ENCODE measurements at places on chromosomes 4 and X.

GRCh38 chr4:185118876-185119275 is 24.2 kb upstream of the SLC25A4 start:
- no peak for DNase-seq

DNA sequence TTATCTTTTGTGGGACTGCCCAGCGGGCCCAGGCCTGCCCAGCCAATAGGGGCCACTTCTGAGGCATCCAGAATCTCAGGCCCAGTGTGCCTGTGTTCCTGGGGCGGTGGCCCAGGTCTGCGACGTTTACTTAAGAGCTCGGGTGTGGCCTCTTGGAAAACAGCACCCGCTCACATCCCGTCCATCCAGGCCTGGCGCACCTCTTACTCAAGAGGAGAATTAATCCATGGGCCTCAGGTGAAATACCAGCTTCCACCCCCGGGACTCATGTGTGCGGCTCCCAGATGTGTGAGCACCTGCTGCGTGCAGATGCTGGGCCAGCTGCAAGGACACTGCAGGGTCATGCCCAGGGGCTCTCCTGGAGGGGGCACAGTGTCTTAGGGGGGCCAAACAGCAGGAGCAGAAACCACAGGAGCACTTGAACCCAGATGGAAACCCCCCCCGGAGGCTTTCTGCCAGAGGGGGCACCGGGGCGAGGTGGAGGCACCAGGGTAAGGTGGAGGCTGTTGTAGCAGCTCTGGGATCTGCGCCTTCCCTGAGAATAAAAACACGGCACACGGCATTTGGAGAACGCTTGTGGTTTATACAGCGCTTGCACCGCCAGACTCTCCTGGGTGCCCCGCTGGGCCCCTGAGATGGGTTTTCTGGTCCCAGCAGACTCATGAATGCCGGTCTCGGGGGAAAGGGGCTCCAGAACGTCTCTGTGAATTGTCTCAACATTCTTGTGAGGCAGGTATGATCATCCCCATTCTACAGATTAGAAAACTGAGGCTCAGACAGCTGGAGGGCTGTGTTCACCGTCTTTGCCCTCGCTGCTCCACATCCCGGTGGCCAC is 2.8 kb downstream of the PSAPL1 start:
- no peak for DNase-seq

DNA sequence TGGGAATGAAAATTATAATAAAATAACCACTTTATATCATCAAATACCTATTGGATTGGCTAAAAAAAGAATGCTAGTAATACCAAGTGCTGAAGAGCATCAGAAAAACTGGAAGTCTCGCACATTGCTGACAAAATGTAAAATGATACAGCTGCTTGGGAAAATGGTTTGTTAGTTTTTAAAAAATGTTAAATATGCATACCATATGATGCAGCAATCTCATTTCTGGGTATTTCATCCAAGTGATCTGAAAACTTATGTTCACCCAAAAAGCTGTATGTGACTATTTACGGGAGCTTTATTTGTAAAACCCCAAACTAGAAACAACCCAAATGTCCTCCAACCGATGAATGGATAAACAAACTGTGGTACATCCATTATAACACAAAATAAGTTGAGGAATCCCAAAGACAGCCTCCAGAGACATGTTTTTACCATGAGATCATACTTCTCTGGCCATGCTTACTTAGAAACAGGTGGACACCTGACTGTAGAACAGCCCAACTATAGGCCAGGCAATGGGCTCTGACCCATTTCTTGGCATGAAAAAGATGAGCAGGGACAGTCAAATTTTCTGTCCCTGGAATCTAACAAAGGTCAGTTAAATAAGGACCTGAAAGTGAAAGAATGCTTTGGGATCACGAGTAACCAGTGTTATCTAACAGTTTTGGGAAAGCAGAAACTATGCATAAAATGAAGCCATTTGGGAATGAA is 47.5 kb upstream of the FAM120C start:
- no peak for DNase-seq

DNA sequence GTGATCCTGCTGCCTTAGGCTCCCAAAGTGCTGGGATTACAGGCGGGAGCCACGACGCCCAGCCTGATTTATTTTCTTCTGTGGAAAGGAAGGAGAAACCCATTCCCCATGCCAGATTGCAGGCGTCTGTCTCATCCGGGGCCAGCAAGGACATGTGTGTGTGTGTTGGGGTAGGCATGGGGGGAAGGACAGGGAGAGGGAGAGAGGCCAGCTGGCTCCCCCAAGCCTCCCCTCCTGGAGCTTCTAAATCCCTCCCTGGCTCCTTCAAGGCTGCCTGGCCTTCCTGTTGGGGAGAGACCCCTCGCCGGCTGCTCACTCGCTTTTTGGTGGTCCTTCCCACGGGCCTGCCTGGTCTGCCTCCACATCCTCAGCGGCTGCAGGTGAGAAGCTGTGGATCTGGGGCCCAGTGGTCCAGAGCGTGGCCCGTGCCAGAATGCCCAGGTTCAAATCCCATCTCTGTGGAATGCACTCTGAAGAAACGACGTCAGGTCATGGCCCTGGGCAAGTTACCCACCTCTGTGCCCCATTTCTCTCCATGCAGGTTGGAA is 1.3 kb upstream of the PLXNB3 start:
- DNase-seq, result no peak

GRCh38 chrX:101658661-101659491 is 774 bp downstream of the ARMCX2 start:
- DNase-seq, result peak; percentile 50

DNA sequence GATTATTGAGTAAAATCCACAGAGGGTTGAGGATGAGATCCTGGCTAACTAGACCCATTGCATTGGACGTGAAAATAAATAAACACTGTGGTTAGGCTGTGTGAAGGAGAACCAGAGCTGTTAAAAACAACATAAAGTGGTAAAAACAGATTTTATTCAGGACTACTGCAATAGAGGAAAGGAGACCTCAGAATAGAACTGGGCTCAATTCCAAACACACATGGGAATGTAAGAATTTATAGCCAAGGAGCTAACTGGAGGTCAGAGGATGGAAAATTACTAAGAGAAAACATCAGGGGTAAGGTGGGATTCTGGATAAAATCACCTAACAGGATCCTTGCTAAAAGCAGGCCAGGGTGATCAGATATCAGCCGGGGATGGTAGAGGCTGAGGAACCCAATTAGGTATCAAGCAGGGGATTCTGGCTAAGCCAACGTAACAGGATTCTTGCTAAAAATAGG is 112.4 kb downstream of the RNF150 start:
- no peak for DNase-seq

GRCh38 chr4:4960574-4960973 is 58.7 kb downstream of the CYTL1 start:
- no peak for DNase-seq

DNA sequence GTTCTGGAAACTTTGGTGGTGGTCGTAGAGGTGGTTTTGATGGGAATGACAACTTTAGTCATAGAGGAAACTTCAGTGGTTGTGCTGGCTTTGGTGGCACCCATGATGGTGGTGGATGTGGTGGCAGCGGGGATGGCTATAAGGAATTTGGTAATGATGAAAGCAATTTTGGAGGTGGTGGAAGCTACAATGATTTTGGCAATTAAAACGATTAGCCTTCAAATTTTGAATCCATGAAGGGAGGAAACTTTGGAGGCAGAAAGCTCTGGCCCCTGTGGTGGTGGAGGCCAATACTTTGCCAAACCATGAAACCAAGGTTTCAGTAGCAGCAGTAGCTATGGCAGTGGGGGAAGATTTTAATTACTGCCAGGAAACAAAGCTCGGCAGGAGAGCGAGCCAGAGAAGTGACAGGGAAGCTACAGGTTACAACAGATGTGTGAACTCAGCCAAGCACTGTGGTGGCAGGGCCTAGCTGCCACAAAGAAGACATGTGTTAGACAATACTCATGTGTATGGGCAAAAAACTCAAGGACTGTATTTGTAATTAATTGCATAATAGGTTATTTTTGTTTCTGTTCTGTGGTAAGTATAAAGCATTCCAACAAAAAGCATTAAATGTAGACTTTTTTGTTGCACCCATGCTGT is 23.2 kb upstream of the SOD3 start:
- DNase-seq, result no peak
